DMS79 treated with DMSO at 0.1 percent for 48 hours (cell line): ENCODE measurements at places on chromosomes 4 and X.

GRCh38 chrX:54641530-54641929 is 111.5 kb downstream of the GNL3L start:
- no peak for DNase-seq

DNA sequence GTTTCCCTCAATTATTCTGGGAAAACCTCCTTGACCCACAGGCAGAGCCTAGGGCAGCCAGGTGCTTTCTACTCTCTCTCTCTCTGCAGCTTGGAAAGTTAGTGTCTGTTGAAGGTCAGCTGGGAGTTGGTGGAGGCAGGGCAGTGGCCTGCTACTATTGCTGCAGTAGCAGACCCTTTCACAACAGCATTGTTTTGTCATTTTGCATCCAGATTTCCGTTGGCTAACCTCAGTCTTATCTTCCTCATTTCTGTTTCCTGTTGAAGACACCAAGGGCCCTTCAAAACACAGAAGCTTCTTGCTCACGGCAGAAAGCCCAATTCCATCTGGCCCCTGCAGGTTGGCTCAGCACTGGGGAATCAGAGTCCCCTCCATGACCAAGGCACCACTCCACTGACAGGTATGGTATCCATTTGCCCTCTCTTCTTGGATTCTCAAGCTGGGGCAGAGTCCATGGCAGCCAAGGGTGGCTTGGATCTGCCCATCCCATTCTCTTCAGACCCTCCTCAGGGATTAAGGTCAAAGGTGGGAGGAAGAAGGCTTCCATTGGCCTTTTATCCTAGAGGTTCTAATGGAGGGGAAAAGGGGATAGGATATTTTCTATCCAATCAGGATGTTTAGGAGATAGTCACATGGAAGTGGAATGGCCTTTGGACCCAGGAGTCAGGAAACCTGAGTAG is 24.6 kb downstream of the VSIG4 start:
- no peak for DNase-seq

DNA sequence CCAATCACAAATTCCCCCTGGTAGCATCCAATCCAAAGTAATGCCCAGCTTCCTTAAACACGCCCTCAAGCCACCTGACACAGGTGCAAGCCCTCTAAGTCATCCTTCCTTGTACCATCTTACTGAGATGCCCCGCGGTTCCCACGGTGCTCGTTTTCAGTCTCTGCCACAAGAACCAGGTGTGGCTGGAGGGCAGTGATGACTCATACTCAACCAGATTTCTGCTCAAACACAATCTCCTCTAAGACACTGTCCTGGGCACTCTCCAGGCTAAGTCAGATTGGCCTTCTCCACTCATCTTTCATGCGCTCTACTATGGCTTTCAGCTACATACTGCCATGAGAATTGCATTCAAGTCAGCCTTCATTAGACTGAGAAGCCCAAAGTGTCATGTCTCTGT is 3.5 kb downstream of the SH3KBP1 start:
- no peak for DNase-seq

DNA sequence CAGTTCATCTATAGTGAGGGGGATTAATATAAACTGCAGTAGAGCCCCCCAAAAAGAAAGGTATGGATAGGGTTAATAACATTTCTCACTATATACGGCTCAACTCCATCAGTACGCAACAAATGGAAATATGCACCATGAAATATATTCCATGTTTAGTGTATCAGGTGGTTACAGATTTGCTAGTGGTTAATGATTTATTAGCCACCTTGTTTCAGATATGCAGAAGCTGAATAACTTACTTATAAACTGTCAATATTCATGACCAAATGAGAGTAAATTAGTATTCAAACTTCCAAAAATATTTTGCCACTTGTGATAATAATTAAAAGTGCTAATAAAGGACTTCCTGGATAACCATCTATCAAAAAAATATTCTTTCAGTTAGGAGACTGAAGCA is 14.8 kb downstream of the AMTN start:
- DNase-seq, result no peak

GRCh38 chr4:7860600-7861163 is 79.0 kb downstream of the AFAP1 start:
- no peak for DNase-seq

GRCh38 chrX:150779385-150779784 is 86.2 kb downstream of the MTMR1 start:
- no peak for DNase-seq

DNA sequence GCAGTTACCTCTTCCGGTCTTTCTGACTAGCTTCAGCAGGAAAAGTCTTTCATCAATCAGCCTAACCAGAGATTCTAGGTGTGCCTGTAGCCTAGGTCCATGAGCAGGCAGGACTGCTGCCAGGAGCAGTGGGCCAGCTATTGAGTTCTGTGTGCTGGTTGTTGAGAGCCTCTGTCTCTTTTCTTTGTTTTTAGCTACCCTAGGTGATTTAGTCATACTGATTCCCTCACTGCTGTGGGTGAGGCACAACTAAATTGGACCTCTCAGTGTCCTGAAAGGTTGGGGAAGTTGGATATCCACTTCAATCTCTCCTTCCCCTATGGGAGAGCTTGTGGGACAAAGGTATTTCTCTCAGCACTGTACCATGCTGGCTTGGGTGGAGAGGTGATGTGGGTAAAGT is 354.9 kb downstream of the GPAT3 start:
- no peak for DNase-seq

GRCh38 chr4:81360737-81361136 is 111.0 kb downstream of the RASGEF1B start:
- DNase-seq, result no peak

GRCh38 chr4:186839122-186840037 is 115.7 kb upstream of the FAT1 start:
- no peak for DNase-seq

- DNase-seq, result no peak
Measured at GRCh38 chr4:2222838-2223237, 19.1 kb downstream of the HAUS3 start.

DNA sequence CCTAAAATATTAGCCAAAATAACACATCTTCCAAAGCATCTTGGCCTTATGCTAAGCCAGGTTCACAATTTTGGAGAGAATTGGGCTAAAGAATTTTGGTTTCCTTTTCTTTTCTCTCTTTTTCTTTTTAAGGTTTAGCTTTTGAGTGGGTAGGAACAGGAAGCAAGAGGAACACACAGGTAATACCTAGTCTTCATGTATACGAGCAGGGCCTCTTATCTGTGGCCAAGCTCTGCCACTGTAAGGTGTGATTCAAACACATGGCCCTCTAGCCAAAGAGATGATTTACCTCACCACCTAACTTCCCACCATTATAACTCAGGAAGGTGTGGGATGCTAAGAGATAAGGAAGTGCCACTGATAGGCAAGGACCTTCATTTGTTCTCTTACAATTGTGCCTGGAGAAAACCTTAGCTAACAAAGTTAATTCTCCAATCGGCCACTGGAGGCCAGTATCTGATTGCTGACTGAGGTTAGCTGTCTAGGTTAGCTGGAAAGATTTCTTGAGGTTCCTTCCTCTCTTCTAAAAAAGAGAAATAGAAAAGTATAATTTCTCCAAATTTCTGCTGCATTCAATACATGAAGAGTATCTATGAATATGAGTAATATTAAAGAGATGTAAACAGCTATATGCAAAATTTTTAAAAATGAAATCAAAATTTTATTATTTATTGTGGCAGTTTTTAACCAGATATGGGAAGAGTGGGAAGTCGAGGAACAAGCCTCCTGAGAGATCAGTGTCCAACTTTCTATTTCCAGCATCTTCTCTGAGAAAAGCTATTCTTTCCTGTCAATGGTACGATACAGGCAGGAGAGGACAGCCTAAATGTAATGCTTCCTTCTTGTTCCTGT is 30.1 kb upstream of the BBS7 start:
- DNase-seq, result no peak

- no peak for DNase-seq
Measured at GRCh38 chrX:30665471-30665870, 12.2 kb downstream of the GK start.

DNA sequence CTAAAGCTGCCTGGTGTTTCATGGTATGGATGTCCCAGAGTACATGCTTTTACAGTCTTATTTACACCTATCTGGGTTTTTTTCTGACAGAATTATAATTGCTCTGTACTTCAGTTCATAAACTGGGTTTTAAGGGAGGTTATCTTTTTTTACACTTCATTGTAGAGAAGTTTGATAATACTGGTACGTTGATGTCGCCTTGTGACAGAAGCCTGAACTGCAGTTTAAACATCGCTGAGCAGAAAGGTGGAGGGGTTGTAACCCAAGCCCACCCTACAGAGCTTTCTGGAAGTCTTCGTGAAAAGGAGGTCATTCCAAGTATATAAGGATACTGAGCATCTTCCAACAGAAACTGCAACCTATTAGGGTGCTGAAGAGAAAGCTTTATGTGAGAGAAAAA is 46.4 kb downstream of the BEX1 start:
- no peak for DNase-seq

DNA sequence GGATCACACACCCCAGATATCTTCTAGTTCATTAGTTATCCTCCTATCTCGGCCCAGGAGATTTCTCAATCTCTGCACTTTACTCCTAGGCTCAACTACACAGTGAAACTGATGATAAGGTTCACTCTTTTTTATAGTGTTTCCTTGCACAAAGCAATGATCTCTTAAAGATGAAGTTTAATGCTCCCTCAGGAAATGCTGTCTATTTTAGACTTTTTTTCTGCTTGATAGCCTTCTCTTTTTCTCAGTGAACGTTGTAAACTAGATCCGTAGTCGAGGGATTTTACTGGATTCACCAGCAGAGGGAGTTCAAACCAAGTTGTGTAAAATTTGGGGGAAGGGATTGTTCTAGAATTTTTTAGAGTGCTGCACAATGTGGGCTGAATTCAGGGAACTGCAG is 269.6 kb downstream of the GBA3 start:
- DNase-seq, result no peak

DNA sequence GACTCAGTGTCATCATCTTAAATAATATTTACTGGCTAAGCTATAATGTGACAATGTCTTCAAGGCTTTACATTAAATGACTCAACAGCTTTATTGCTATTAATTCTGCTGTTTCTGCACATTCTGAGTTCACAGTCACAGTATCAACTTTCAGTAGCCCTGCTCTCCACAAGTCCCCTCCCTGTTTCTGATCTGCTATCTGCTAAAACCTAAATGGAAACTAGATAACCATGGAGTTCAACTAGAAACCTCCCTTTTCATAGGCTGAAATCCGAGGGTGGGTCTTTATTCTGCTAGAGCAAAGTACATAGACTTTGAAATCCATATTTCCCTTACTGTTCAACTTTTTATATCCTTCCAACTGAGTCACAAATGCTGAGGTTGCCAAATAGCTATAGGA is 5.4 kb upstream of the ACE2 start:
- DNase-seq, result no peak

DNA sequence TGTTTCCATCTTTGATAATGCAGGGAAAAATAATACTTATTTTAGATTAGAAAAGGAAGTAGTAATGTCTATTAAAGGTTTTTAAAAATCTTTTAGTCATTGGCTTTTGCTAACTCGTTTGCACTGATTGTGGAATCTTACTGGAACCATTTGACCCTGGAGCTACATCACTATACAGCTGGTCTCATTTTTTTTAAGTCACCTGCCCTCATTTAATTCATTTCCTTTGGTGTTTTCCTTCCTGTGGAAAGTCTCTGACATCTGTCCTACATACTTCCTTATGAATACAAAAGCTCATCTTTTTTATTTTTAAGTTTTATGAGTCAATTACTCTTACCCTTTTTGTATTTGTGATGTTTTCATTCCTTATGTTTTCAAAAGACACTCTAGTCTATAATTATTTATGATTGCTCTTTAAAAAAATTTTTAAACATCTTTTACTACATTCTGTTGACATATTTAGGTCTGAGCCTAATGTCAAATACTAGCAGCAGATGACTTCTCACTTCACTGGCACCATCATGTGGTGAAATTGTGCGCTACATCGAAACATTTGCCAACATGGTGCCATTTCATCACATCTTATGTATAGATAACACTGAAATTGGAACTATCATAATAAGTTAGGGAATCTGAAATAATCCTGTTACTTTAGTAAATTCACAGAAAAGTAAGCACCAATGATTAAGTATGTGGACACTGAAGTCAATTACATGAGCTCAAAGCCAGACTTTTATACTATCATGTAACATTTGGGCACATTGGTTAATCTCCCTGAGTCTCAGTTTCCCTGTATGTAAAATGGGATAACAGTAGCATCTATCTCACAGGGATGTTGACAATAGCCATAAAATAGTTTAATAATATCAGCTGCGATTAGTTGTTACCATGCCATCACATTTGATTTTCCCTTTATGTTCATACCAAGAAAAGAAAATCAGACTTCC is 9.4 kb upstream of the MMAA start:
- peak; percentile 12 for DNase-seq

DNA sequence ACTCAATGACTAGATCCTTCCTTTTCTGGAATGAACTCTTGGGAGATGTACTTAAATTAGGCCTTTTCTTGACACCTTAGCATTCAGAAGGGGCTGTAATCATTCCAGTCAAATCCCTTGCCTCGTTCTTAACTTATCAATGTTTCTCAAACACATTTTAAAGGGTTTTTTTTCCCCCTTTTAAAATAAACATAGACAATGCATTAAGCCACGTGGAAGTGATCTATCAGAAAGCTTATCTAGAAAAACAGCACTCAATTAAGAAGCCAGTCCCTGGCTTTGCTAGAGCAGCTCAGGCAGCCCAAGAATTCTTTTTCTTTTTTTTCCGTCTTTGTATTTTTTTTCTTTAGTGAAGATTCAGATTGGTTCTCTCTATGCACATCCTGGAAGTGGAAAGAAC is 118.2 kb downstream of the PCDH7 start:
- no peak for DNase-seq

- no peak for DNase-seq
Measured at GRCh38 chr4:80188801-80189458, 8.4 kb upstream of the PRDM8 start.

DNA sequence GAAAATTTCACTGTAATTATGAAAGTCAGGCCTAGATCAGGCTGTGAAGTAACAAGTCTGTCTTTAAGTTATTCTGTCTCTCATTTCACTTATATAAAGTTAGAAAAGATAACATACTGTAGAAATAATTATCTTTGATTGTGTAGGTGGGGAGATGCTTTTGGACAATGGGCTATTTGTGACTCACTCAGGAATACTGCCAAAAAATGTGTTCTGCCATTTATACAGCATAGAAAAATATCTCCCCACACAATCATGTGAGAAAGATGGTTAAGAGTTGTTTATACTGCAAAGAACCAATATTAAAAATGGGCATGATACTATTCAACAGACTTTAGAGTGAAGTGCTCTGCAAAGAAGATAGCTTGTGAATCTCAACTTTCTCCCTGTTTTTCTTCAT is 95.0 kb upstream of the GABRA2 start:
- no peak for DNase-seq

- DNase-seq, result no peak
Measured at GRCh38 chrX:139720136-139720535, 12.2 kb upstream of the MCF2 start.

GRCh38 chrX:48936429-48937053 is 17.7 kb upstream of the PIM2 start:
- DNase-seq, result no peak

GRCh38 chrX:17682259-17682658 is 55.0 kb upstream of the SCML1 start:
- no peak for DNase-seq

- no peak for DNase-seq
Measured at GRCh38 chr4:145299380-145300076, 119.1 kb upstream of the OTUD4 start.
